ENCODE measurements at places on chromosomes 3 and 15. TPM values are rescaled to one million over a fixed set of nuclear protein-coding genes. Genes with fewer than 3 reads are reported as not detected.

Gene RHOV
- 0.45 TPM for total RNA-seq

Gene CD200
- total RNA-seq, result 33.6 TPM

Gene NRROS
- 21.2 TPM for total RNA-seq

Gene RMDN3
- 32.4 TPM for total RNA-seq

Gene LARP6
- 0.12 TPM for total RNA-seq

Gene UTS2B
- total RNA-seq, result not detected

Gene TMF1
- total RNA-seq, result 28.8 TPM
